ENCODE measurements at places on chromosomes 13 and 19.

- DNase-seq = no peak
Observed at GRCh38 chr13:30120133-30120822, 187.1 kb downstream of the KATNAL1 start.

DNA sequence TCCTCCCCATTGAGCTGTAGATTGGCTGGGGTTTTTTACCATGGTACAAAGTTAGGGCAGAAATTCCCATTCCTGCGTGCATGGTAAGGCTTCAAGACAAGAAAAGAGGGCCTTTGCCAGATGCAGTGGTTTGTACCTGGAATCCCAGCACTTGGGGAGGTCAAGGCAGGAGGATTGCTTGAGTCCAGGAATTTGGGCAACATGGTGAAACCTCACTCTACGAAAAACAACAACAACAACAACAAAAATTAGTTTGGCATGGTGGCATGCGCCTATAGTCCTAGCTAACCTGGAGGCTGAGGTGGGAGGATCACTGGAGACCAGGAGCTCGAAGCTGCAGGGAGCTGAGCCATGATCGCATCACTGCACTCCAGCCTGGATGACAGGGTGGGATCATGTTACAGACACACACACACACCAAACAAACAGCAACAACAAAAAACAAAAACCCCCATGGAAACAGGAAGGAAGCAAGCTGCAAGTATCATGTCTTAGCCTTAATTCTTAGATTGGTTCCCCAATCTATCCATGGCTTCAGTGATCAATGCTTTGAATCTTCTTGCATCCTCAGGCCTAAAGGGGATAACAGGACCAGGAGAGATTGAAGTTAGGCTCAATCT lies 5.5 kb upstream of the WTIP start:
- no peak for DNase-seq

DNA sequence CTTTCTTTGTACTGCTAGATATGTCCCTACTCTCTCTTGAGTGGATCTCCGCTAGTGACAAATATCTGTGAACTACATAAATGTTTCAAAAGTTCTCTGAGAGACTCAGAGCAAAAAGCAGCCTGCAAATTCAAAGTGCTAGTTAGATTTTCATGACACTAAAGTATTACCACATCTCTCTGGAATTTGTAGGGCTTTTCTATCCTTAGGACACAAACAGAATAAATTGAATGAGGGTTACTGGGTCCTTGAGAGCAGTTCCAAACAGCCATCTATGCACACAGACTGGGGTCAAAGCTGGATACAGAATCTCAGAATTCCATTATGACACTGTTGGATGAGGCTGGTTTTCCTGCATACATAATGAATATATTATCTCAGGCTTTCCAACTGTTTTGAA lies 953.2 kb downstream of the DIAPH3 start:
- no peak for DNase-seq

DNA sequence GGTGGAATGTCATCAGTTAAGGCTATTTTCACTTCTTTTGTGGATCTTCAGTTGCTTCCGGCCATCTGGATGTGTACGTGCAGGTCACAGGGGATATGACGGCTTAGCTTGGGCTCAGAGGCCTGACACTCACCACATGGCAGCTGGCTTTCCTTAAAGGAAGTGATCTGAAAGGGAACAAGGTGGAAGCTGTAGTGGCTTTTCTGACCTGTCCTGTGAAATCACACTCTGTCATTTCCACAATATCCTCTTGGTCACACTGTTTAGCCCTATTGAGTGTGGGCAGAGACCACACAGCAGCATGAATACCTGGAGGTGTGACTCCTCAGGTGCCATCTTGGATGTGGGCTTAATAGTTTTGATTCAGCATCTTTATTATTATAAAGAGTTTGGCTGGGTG lies 4.5 kb upstream of the BAX start:
- DNase-seq = no peak

DNA sequence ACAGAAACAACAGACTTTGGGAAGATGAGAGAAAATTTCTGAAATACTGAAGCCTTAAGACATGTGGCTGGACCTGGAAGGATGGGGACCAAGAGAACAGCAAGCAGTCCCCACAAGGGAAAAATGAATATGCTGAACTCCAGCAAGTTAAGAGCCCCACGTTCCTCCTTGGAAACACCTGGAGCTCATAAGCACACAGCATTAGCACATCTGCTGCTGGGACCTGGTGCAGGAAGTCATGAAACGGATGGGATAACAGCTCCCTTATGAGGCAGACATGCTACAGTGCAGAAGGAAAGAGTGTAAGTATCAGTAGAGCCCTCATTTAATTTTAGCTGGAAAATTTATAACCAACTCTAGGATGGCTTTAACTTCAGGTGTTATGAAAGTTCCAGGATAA lies 67.3 kb downstream of the SLC15A1 start:
- DNase-seq = no peak

- no peak for DNase-seq
Observed at GRCh38 chr19:18969931-18970659, 29.1 kb upstream of the HOMER3 start.

GRCh38 chr13:90997951-90998350 lies 349.5 kb upstream of the MIR17HG start:
- DNase-seq = no peak

DNA sequence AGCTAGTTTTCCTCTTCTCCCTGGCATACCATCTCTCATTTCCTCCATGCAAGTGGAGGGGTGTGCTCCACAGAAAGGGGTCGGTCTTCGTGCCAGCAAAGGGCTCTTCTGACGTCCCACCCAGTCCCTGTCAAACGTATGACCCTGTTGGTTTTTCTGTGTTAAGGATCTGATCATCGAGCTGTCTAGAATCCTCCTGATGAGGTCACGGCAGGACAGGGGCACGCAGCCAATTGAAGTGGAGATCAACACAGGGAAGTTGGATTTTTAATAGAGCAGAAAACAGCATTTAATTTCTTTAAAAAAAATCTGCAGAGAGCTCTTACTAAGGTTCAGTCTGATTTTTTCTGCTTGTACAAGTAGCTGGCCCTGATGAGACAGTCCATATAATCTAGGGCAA lies 339.4 kb downstream of the TEX29 start:
- no peak for DNase-seq

- DNase-seq = no peak
Observed at GRCh38 chr19:54439174-54439851, 9.7 kb upstream of the LENG8 start.

DNA sequence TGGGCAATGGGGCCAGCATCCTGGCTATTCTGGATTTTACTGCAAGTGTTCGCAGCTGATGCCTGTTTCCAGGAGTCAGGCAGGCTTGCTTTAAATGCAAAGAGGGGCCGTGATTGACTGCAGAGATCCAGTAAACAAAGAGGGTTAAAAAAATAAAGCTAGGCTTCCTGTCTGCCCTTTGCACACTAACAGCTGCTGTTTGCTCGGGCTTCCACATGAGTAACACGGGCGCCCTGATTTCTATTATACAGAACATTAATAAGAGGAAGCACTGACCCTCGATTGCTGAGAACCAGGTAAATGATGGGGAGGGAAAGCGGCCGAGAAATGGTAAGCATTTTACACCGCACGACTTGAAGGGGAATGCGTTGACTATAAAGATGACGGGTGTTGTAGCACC lies 254.2 kb upstream of the ZNF507 start:
- DNase-seq = no peak

DNA sequence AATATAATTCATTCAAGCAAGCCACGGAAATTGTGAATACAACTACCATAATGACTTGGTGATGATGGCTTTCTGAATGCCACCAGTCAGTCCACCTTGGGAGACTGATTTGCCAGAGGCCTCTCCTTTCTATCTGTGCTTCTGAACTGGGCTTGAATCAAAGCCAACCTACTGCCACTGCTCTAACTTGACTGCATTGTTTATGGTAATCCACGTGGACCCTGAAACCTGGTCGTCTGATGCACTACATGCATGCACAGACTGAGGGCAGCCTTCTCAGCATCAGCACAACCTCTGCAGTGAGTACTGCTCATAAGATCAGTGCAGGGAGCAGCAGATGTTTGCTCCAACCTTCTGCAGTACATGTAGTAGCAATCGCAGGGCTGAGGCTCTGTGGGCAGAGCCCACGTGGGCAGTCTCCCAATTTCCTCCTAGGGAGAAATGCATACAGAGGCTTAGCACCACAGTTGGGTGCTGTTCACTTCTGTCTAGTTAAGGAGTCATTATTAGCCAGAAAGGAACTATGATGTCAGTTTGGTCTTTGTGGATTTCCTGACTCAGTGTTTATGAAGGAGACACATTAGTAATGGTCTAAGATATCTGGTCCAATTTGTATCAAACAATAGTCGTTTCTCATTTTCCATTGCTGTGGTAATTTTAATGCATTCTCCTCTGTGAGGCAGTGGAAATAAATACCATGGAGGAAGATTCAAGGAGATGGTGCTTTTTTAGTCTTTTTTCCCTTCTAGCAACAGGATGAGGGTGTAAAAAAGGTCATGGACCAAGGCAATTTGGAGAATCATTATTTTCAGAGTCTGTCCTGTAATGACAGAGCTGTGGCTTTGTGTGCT lies 82.5 kb downstream of the AKAP11 start:
- no peak for DNase-seq

DNA sequence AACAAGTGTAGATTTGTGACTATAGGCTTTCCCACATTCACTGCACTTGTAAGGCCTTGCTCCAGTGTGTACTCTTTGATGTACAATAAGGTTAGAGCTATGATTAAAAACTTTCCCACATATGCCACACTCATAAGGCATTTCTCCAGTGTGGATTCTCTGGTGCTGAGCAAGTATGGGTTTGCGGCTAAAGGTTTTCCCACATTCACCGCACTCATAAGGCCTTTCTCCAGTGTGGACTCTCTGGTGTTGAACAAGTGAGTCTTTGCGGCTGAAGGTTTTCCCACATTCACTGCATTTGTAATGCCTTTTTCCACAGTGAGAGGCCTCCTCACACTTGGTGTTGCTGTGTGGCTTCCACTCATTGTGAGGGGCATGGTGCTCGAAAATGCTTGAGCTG lies 3.7 kb downstream of the ZNF772 start:
- no peak for DNase-seq

GRCh38 chr19:58345558-58345957 lies 7.7 kb downstream of the A1BG start:
- DNase-seq = no peak

DNA sequence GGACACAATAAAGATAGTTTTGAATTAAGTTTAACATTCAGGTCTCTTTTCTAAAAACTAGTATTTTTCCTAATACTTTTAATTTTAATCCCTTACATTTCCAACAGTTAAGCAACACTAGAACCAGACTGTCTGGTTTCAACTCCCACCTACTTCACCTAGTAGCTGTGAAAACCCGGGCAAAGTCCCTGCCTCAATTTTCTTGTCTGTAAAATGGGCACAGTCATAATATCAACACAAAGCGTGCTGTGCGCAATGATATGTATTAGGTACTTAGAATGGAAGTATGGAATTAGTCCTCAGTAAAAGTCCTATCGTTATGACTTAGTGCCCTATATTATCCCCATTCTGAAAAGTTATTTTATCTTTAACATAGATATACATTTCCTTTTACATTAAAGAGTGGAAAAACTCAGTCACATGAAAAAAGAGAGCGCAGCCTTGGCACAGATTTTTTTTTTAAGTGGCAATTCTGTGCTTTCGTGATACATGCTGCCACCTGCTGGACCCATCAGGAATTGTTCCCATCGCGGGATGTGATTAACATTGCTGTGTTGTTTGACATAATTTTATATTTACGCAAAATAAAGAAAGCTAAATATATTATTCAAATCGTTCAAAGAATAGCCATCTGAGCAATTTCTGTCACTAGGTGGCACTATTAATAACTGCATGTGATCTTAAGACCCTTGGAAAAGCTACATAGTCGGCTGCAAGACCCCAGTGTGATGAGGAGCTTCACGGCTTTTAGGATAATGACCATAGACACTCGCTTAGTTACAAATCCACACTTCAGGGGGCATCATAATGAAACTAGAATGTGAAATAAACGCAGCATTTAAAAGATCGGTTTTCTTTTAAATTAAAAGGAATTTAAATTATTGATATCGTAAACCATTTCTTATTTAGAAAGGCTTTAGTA lies 59.9 kb downstream of the LIG4 start:
- peak; percentile 16 for DNase-seq

GRCh38 chr13:114264886-114265611 lies 16.4 kb upstream of the UPF3A start:
- no peak for DNase-seq

DNA sequence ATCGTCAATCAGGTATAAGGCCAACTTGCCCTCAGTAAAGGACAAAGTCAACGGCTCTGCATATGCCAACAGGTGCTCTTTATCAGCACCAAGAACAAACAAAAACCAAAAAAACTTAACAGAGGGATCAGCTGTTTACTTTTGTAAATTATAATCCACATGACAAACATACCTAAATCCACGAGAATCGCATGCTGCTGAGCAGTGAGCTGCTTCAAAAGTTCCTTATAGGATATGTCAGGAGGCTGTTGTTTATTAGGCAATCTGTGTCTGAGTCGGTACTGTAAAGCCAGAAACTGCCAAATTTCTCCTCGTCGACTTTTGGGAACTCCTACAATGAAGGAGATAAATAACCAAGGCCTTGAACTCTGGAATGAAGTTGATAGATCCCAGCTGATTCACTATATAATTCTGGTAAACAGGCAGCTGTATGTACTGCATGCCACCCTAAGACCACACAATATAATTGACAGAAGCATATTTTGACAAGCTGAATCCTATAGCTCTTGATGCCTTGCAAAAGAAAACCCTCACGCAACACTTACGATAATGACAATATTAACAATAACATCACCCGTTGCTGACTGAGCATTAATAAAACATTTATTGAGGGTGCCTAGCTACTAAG lies 179.8 kb downstream of the TBC1D4 start:
- no peak for DNase-seq

- no peak for DNase-seq
Observed at GRCh38 chr13:114108141-114108761, 24.2 kb downstream of the RASA3 start.

GRCh38 chr13:72180253-72180952 lies 313.4 kb upstream of the DACH1 start:
- no peak for DNase-seq

DNA sequence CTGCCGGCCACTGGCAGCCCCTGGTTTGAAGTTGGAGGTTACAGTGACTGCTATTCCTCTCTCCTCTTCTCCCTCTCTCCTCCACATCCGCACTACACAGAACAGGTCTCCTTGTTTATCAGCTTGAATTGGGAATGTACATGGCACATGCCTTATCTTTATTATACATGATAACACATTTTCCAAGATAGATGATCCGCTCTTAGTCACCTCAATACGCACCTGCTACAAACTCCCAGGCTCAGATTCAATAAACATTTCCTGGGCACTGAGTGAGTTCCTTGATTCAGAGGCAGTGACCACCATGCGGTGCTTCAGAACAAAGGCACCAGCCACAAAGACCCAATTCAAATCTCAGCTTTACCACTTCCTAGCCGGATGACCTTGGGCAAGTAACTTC lies 227.7 kb downstream of the TSHZ3 start:
- DNase-seq = no peak

- DNase-seq = no peak
Observed at GRCh38 chr19:39878398-39878797, 32.2 kb upstream of the FBL start.
